Esophagus squamous epithelium (tissue), 5 donors: ENCODE measurements at places on chromosomes 11 and 22.

DNA sequence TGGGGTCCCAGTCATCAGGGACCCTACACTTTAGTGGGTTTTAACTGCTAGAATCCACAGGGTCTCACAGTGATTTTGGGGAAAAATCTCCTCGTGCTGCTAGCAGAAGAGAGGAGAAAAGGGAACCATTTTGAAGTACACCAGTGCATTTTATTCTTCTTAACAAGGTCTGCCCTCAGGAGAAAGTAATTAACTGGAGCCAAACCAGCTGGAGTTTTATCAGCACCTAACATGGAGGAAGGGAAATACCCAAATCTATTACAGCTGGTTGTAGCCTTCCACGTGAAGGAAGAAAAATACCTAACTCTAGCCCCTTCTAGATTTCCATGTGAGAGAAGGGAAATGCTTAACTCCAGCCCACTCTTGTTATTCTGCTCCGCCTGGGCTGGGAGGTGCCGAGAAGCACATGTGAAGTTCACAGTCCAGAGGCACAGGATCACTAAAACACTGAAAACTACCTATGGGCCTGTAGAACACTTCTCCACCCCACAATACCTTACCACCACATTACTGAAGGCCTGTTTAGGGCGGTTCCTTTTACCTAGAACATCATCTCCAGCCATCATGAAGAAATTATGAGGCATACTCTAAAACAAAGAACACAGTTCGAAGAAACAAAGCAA is 31.3 kb upstream of the TEAD1 start:
- no peak for DNase-seq

- no peak for DNase-seq
These were observed 397.8 kb downstream of the OPCML start for GRCh38 chr11:133134314-133135173.

DNA sequence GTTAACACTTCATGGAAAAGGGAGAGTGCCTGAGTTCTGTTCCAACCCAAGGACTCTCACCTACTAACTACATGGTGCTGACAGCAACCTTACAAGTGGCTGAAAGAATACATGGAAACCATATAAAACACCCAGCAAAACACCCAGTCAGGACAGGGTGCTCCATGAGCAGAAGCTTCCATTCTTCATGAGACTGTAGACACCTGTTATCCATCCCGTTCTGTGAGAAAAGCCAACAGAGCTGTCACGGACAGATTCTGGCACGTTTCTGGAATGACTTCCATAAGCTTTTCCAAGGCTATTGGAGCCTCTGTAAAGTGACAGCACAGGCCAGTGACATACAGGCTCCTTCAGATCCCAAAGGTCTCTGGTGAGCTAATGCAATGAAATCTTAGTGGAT is 23.2 kb downstream of the PRR14L start:
- no peak for DNase-seq

DNA sequence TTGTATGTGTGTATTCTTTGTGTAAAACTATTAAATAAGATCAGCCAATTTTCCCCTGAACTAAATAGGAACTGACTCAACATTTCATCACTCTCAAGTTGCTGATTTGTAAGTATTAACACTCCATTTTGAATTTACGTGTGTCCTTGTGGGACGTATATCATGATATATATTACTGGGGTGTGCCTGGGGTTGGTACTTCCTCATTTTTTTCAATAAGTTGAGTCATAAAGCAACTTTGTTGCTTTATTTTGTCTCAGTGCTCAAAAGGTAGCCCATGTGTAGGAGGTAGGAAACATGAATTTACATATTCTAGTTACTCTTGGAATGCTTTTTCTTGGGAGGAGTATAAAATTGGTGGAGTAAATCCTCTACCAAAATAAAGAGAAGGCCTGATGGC is 193.9 kb upstream of the RAG2 start:
- DNase-seq, result no peak

GRCh38 chr22:44916281-44917231 is 93.2 kb downstream of the PHF21B start:
- no peak for DNase-seq
